ENCODE measurements at places on chromosomes 2 and 18.
A peak's percentile ranks its signal among the peaks of the same experiment; 100 is the strongest.

GRCh38 chr2:56292951-56293350 is 109.2 kb downstream of the CCDC85A start:
- DNase-seq, result no peak

DNA sequence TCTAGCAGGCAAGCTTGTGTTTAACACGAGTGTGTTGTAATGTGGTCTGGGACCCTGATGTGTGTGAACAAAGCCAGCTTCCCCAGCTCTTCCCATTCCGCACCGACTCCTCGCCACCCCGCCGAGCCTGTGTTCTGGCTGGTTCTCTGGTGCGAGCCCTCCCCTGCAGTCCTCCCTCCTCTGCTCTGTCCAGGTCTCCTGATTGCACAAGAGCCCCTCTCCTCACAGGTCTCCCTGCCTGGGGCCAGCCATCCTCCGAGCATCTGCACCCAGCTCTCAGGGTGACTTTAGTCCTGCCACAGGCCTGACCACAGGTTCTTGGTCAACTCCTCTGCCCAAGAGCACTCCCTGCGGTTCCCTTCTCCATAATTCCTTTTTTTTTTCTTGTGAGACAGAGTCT is 13.2 kb downstream of the SLC66A3 start:
- no peak for DNase-seq

GRCh38 chr2:61677306-61677705 is 139.2 kb upstream of the XPO1 start:
- DNase-seq, result no peak

- no peak for DNase-seq
Measured at GRCh38 chr18:35822413-35822812, 150.1 kb upstream of the RMP24 start.

GRCh38 chr2:9897331-9897737 is 54.1 kb downstream of the TAF1B start:
- peak; percentile 52 for DNase-seq

DNA sequence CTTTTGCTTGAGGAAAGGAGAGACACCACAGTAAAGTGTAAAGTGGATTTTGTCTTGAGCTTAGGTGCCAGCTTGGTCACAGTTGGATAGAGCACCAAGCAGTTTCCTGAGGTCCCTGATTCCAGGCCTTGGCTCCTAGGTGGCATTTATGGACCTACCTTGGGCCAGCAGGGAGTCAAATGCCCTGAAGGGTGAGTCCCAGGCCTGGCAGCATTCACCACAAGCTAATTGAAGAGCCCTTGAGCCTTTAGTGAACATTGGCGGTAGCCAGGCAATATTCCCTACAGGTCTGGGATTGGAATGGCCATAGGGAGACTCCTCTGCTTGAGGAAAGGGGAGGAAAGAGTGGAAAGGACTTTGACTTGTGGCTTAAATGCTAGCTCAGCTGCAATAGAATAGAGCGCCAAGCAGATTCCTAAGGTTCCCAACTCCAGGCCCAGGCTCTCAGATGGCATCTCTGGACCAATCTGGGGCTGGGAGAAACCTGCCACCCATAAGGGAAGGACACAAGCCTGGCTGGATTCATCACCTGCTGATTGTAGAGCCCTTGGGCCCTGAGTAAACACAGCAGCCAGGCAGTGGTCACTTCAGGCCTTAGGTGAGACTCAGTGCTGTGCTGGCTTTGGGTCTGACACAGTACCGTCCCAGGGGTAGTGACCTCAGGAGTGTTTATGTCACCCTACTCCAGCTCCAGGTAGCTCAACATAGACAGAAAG is 137.5 kb upstream of the OTOS start:
- DNase-seq, result no peak

GRCh38 chr2:240961910-240962299 is 36.5 kb upstream of the SNED1 start:
- DNase-seq, result no peak

DNA sequence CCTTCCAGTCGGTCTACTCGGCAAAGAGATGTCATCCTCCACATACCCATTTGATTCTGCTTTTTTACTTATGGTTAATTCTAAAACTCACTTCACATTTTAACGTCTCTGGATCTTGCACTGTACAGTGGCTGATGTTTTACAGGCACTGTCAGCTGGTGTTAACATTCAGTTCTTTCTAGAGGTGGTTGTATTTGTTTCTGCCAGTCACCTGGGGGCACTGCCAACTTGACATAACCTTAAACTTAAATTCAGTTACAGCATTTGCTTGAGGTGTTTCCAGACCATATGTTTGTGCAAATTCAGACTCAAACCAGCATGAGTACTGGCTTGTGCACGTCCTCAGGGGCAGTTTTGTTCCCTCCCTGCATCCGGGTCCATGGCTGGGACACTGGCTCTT is 5.3 kb upstream of the TMEM185B start:
- no peak for DNase-seq

DNA sequence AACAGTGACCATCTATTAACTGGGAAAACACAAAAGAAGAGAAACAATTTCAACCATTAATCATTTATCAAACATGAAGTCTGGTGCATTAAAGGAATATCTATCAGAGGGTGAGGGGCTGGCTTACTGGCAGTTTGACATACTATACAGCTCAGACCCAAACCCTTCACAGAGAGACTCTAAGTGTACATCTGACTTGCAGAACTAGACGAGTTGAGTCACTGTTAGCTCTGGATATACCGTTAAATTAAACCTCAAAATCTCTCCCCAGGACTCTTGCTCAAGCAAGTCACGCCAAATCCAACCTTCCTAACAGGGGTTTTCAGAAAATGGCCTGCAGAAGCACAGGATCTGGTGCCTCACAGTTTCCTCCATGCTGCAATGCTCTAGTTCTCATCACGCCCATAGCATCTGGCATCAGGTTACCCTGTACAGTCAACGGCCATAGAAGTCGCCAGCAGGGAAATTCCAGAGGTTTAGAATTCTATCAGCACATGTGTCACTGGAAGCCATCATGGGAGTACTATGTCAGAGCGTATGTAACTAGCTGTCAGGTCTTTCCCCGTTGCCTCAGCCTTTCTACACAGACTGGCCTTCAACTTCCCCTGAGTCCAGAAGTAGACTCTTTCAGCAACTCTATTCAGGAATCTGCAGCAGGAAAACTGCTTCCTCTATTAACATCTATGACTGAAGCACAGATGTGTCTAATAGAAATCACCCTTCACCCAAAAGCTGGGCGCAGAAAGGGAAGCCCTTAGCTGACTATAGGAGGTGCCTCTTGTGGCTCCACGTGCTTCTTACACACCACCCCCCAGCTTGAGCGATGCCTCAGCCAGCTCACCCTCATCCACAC is 9.3 kb downstream of the TGOLN2 start:
- DNase-seq, result no peak

GRCh38 chr2:126942427-126943203 is 43.9 kb downstream of the TEX51 start:
- DNase-seq, result no peak

- no peak for DNase-seq
Measured at GRCh38 chr2:118638453-118638852, 209.0 kb downstream of the EN1 start.

DNA sequence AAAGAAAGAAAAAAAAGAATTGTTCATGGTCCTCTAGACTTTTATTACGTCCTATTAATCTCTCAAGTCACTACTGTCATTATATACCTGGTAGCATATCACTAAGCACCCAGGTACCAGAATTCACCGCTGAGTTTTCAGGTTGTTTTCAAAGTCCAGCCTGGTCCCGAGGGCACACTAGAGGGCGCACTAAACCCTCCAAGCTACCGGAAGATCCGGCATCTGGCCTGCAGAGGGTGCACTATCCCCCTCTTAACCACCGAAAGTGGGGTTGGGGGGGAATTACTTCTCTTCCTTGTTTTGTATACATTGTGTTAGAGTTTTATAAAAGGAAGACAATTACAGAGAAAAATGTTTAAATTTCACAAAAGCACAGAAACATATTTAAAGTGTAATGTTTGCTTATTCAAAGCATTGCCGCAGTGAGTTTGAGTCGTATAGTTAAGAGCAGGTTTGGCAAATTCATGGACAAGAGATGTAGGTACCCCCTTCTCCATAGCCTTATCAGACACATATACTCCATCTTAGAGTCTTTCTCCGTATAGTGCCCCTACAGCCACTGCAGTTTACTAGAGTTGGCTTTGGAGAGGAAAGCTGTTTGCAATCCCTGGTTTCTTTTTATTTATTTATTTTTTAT is 19.2 kb downstream of the MOGAT1 start:
- DNase-seq, result no peak

GRCh38 chr2:118668431-118669424 is 178.7 kb downstream of the EN1 start:
- DNase-seq, result no peak

DNA sequence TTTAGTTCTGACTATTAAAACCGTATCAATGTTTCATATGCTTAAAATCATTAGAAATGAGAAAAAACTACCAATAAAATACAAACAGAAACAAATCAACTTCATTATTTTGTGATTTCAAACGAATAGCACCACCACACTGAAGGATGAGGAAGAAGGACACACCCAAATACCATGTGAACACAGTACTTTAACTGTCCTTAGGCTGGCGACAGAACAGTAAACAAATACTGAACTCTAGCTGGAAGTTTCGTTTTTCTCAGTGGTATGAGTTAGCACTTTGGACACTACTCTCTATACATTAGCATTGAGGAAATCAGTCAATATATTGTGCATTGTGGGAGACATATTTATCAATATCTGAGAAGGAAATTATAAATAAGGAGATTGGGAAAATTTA is 202.4 kb upstream of the AGAP1 start:
- no peak for DNase-seq

- no peak for DNase-seq
Measured at GRCh38 chr2:61238219-61239012, 76.4 kb downstream of the C2orf74 start.

DNA sequence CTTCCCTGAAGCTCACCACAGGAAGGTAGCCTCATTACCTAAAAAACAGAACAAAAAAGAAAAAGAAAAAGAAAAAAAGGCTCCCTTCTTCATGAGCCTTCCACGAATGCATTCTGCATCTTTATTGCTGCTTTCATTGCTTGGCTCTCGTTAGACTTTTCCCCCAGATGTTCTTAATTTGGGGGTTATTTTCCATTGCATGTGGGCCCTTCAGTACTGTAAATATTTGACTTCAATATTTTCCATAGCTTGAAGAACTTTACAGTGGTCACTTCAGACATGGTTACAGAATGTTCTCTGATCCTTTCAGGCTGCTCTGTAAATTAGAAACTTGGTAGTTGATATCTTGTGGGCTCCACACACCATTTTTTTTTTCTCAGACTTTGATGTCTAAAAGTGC is 65.6 kb upstream of the COPS8 start:
- no peak for DNase-seq

DNA sequence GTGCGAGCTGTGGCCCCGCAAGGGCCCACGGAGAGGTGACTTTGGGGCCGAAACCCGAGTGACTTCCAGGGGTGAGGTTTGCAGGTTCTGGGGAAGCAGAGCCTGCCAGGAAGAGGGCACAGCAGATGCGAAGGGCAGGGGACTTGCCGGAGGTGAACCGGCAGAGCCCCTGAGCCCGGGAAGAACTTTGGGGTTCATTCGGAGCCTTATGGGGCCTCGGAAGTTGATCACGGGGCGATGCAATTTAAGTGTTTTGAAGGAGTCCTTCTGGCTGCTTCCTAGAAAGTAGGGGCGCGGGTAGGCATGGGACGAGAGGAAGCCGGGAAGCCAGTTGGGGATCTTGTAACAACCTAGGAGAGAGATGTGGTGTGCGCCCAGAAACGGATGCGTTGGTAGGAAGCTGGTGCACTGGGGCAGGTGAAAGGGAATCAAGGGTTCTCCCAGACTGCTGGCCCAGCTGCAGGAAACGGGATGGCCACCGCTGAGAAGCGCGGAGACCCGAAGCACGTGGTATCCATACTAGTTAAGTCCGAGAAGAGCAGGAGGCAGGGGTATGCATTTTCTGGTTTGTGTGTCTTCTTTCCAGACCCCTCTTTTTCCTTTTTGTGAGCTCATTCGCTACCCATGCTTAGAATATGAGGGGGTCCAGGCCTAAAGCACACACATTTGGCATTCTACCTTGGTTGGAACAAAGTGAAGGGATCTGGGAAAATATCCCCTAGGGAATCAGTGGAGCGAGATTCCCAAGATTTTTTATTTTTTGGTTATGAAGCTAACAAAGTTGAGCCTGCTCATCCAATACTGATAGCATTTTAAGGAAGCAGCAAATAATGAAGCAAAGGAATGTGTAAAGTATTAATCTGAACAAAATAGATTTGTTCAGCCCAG is 758 bp downstream of the SCLY start:
- no peak for DNase-seq

- no peak for DNase-seq
Measured at GRCh38 chr2:152415231-152415642, 80.3 kb downstream of the FMNL2 start.
